ENCODE measurements at places on chromosomes 11 and 22.

GRCh38 chr11:15801616-15802015 lies 554.7 kb downstream of the SOX6 start:
- DNase-seq: no peak

GRCh38 chr22:32217465-32217864 lies 12.6 kb upstream of the RFPL2 start:
- no peak for DNase-seq

DNA sequence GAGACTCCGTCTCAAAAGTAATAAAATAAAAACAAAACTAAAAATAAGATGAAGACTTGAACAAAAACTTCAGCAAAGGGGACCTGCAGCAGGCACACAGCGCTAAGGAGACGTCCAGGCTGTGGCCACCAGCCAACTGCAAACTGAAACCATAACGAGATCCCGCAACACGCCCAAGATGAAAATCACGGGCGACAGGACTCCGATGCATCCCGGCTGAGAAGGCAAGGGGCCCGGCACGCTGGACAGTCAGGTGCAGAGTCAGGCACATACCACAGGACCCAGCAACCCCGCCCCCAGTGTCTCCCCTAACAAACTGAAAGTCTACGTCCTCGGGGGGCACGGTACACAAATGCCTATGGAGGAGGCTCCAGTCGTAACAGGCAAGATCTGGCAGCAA lies 9.2 kb downstream of the HRAS start:
- no peak for DNase-seq

DNA sequence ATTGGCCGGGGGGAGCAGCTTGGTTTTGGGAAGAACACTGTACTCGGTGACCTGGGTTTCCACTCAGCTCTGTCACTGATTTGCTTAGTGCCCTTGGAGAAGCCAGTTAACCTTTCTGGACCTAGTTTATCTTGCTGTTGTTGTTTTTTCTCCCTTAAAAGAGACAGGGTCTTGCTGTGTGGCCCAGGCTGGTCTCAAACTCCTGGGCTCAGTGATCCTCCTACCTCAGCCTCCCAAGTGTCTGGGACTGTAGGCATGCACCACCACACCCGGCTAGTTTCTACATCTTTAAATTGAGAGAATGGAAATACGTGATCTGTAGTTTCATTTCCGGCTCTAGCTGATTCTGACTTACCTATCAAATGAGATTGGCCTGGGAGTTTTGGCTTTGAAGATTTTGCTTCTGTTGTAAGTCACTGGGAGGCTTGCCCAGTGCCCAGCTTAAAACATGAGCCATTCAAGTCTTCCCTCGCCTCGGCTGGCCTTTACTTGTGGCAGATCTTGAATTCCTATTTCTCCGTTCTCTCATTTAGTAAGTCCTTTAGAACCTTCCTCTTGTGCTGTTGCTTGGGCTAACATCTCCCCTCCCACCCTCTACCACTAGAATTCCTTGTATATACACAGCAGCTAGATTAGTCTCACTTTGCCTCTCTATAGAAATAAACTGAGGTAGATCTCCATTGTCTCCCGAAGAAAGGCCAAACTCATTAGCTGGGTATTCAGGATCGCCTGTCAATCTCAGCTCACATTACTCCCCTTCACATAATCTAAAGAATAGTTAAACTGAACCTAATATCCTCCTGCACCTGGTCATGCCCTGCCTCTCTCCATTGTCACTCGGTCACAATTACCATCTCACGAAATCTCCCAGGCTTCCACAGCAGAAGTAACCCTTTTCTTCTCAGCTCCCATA lies 87.7 kb upstream of the SLC25A18 start:
- DNase-seq: no peak

GRCh38 chr22:39723899-39724351 lies 153.4 kb downstream of the CACNA1I start:
- DNase-seq: no peak

- DNase-seq: no peak
Observed at GRCh38 chr11:12092714-12093113, 17.7 kb upstream of the MICAL2 start.

DNA sequence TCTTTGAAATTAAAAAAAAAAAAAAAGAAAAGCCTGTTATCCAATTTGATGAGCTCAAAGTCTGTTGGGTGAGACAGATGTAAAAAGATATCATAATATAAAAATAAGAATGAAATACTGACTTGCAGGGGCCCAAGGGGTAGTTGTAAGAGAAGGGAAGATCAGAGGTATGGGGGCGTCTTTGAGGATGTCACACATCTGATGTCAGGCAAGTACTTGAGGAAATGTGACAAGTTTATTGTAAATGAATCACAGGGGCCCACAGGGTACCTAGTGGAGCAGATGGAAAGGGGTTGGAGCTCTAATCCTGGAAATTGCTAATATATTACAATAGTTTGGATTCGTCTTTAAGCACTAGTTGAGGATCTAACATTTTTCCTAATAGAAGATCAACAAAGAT lies 131.6 kb downstream of the MAML2 start:
- no peak for DNase-seq

DNA sequence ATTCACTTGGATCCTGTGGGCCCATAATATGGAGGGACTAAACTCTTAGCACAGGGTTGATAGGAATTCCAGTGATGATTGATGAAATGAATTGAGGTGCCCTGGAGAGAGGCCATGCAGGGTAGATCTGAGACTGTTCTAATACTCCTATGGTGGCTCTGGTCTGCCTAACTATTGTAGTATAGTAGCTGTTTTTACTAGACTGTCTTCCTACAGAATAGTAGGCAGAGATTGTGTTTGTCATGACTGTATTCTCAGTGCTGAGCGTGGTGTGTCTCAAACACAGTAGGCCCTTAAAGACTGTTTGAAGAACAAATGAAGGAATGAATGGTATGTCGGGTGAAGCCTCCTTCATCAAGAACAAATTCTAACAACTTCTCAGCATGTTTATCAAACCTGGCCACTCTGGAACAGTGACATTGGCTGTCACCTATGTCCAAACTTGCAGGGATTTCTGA lies 107.0 kb upstream of the SESN3 start:
- no peak for DNase-seq

GRCh38 chr22:26995235-26995634 lies 337.8 kb downstream of the MIAT start:
- DNase-seq: no peak

GRCh38 chr11:10584071-10584501 lies 15.6 kb upstream of the LYVE1 start:
- DNase-seq: no peak

- no peak for DNase-seq
Observed at GRCh38 chr11:115423728-115424459, 80.3 kb downstream of the CADM1 start.

DNA sequence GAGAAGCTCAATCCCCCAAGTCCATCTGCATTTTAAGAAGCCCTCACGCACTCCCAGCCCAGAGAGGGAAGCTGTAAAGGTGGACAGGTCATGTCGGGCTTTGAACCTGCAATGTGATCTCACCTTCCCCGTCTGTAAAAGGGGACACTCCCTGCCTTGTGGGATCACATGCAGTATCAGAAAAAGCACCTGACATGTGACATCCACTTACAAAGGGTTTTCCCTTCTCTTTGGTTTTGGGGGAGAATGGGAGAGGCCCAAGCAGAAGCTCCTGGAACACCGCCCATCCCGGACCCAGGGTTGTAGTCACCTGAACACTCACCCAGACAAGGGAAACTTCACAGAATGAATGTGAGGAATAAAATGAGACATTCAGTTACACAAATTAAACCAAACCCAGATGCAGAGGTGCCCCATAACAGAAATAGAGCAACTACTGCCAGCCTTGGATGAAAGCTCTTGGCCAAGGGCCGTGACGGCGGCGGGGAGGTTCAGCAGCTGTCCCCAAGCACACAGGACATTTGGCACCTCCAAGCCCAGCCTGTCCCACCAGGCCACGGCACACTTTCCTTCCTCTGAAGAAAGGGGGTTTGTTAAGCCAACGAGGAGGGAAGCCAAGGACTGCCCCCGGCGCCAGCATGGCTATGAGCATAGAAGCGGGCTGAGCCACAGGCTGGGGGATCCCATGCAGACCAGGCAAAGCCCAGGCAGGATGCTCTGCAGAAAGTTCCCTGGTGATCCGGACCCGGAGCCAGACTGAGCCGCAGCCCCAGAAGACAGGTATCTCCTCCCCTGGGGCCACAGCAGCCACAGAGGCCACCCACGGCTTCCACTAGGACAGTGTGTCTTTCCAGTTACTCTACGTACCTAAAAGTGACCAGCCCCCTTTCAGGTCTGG lies 3.8 kb downstream of the BID start:
- DNase-seq: no peak

GRCh38 chr22:49709464-49709863 lies 118.2 kb downstream of the BRD1 start:
- no peak for DNase-seq

DNA sequence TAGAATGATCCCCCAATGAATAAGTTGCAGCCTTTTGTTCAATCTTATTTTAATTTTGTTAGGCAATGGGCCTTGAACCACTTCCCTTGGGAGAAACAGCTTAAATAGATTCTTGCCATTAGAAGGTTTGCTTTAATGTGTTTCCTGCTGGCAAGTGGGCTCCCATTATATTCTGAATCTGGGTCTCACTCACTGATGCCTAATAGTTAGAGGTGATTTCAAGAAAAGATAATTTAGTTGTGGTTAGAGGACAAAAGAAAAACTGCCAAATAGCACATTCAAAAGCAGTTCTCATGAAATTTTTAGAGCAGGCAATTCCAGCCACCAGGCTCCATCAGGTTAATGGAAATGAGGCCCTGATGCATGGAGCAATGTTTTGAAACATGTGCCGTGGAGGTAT lies 362.6 kb upstream of the CHORDC1 start:
- DNase-seq: no peak

DNA sequence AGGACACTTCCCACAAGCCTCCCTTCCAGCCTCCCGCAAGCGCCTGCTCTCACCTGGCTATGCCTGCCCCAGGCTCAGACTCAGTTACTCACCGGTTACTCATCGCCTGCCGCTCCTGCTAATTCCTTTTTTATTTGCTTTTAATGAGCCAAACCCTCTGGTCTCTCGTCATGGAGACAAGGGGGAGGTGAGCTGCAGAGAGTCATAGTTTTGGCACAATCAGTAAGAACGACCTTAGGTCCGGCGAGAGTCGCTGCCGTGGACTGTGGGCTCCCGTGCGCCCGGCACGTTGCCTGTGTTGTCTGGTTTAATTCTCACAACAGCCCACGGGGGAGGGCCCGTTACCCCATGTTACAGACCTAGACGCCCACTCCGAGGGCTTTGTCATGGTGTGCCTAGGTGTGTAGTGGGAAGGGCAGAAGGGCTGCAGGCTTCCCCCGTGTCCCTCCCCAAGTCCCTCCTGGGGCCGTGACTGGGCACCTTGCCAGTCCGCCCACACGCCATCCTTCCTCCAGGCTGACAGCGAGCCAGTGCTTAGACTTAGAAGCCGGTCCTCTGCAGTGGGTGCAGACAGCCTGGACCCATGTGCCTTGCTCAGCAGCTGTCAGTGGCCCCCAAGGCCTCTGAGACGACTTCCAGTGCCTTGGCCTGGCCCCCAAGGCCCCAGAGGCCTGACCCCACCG lies 42.2 kb downstream of the WNT7B start:
- DNase-seq: no peak

GRCh38 chr11:13035711-13036110 lies 26.6 kb downstream of the RASSF10 start:
- no peak for DNase-seq

GRCh38 chr22:50724616-50725015 lies 13.4 kb upstream of the ACR start:
- DNase-seq: no peak

DNA sequence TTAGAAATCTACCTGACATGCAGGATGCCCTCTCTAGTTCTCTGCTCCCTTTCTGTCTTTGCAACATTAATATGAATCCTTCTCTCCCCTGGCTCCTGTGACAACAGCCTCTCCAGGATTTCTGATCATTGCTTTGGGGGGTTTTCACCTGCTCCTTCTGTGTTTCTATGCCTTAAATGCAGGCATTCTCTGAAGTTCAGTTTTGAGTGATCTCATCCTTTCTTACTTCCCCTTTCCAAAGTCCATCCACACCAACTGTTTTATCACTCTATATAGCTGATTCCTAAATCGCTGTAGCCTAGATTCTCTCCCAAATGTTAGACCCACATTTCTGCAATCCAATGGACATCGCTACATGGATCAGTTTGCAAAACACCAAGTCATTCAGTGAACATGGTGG lies 330.7 kb upstream of the NCAM1 start:
- DNase-seq: no peak

GRCh38 chr11:62108017-62108750 lies 15.6 kb upstream of the INCENP start:
- no peak for DNase-seq

DNA sequence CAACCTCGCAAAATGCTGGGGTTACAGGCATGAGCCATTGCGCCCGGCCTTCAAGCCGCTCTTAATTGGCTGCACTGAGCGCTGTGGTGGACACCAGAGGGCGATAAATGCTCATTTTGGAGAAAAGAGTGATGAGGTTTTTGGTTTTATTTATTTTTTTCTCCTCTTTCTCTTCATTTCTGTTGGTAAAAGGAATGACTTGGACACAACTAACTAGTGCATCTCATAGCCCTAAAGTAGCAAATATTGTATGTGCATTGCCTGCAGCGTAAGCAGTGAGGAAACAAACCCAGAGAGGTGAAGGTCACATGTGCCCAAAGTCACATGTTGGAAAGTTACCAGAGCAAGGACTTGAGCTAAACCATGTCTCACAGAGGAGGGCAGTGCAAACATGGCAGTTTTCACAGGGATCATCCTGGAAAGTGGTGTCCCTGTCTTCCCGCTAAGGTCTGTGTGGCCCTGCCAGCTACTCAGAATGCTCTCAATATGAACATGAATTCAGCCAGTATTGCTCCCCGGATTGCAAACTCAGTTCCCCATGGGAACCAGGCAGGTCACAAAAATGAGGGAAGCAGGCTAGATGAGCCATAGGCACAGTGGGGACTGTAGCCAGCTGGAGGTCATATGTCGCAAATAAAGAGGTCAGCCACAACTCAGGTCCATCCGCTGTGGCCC lies 8.6 kb upstream of the CD82 start:
- peak; percentile 70 for DNase-seq

GRCh38 chr11:35798423-35798822 lies 135.8 kb downstream of the TRIM44 start:
- no peak for DNase-seq

DNA sequence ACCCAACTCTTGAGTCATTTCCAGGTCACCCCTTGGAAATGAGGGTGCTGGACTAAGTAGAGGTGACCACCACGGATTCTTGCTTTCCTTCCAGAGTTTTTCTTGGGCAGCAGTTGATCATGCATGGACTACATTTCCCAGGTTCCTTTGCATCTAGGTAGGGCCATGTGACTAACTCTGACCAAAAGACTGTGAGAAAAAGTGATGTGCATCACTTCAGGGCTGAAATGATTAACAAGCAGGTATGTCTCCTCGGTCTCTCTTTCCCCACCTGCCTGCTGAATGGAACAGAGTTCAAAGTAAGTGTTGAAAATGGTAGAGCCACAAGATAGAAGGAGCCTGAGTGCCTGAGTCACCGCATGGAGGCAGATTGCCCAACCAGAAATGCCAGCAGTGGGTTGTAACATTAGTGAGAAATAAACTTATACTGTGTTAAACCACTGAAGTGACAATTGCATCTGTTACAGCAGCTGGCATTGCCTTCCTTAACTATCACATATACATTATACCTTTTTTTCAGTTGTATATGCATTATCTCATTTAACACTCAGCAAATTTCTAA lies 113.5 kb downstream of the MN1 start:
- DNase-seq: no peak

GRCh38 chr11:67416416-67417335 lies 1.2 kb downstream of the CARNS1 start:
- peak; percentile 65 for DNase-seq

Data from stimulated activated CD4-positive, alpha-beta T cell treated with anti-CD3 and anti-CD28 coated beads, Interleukin-4, amount 100 ng/mL, for 1 hour (primary cell).